Neural crest cell (in vitro differentiated cells): ENCODE measurements at places on chromosomes 13 and 19. TPM values are rescaled to one million over a fixed set of nuclear protein-coding genes. Genes with fewer than 3 reads are reported as not detected.

- peaks cover 10% of the 10 kb centered on the region for H3K4me1 ChIP-seq
- no peak overlapping the region for H3K4me3 ChIP-seq
- no peak overlapping the region for H3K27ac ChIP-seq
- H3K27me3 ChIP-seq, result no peaks in the 10 kb centered on the region
- no peak for DNase-seq
- H3K36me3 ChIP-seq, result peaks cover 7% of the 10 kb centered on the region
These were observed 147.4 kb downstream of the RNF17 start for GRCh38 chr13:24911133-24911908.

- H3K36me3 ChIP-seq, result peaks cover 2% of the 10 kb centered on the region
- DNase-seq, result no peak
- H3K4me3 ChIP-seq, result no peak overlapping the region
- H3K4me1 ChIP-seq, result peaks cover 27% of the 10 kb centered on the region
These were observed 59.6 kb downstream of the PDS5B start for GRCh38 chr13:32645854-32646253.

DNA sequence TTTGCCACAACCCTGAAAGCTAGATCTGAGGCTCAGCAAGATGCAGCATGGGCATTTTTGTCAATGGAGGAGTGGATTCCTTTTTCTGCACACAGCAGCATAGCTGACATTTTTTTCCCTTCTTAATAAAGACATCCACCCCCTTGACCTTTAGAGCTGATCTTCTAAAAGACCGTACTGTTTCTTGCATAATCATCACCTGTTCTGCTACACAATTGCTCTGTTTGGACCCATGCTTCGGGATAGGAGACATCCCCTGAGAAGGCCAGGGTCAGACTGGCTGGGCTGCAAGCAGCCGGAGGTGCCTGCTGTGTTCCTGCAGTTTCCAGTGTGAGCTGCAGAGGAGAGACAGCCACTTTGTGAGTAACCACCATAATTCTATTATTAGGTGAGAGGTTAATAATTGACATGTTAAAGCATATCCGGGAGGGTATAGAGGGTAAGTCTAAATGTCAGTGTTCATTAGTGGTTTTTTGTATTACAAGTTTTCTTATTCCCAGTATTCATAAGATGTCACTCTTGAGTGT, 108.5 kb upstream of the C1QTNF9B start:
- DNase-seq, result no peak
- H3K4me3 ChIP-seq, result no peak overlapping the region
- H3K36me3 ChIP-seq, result no peaks in the 10 kb centered on the region
- H3K27me3 ChIP-seq, result no peaks in the 10 kb centered on the region

GRCh38 chr19:5205937-5206750, 134.5 kb downstream of the PTPRS start:
- H3K27ac ChIP-seq, result no peak overlapping the region
- no peak overlapping the region for H3K4me3 ChIP-seq
- DNase-seq, result no peak
- H3K4me1 ChIP-seq, result no peaks in the 10 kb centered on the region

Gene WTIP
- total RNA-seq, result 15.1 and 17.0 TPM in 2 replicates

Gene IL11
- 0.56 and 0.59 TPM in 2 replicates for total RNA-seq
